ENCODE measurements at places on chromosomes 2 and 18.

DNA sequence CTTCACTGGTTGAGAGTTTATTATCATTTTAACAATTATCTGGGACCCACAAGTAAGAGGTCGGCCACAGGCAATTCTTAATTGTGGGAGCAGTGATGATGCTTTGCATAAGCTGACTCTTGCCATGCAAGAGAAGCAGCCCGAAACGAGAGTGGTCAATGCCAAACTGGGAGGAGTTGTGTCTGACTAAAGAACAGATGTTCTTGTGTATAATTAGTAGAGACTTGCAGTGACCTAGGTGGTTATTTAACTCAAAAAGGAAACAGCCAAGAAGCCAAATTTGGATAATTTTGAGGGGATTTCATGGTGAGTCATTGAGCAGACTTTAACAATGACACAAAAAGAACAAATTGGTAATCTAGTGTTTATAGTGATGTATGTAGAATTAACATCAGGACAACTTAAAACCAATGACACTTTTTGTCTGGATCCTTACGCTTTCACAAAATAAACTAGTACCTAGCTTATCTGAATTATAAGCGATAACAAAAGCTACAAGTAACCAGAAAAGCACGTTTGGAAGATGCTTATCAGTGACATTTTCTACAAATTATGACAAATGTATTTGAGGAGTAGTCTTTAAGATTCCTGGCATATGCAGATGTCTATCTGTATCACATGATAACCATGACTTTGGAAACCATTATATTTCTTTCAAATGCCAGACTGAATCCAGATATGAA lies 184.7 kb upstream of the DLGAP1 start:
- no peak for DNase-seq

DNA sequence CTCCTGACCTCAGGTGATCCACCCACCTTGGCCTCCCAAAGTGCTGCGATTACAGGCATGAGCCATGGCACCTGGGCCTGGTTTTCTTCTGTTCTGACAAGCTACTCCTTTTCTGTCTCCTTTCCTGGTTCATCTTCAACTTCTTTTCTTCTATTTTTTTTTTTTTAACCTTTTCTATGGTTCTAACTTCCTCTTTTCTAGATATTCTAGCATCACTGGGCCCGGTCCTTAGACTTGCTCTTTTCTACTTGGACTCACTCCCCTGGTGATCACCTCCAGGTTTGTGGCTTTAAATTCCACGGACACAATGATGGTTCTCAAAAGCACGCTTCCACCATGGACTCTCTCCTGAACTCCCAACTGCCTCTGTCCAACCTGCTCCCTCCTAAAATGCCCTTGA lies 2.0 kb downstream of the EIF2AK2 start:
- no peak for DNase-seq

DNA sequence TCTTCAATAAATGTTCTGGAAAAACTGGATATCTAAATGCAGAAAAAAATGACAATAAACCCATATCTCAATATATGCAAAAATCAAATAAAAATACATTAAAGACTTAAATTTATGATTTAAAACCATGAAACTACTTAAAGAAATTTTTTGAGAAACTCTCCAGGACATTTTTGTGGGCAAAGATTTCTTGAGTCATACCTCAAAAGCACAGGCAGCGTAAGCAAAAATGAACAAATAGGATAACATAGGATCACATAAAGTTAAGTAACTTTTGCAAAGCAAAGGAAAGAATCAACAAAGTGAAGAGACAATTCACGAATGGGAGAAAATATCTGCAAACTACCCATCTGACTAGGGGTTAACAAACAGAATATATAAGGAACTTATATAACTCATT lies 1545.5 kb downstream of the SUCLG1 start:
- no peak for DNase-seq

GRCh38 chr2:175630280-175631244 lies 371.5 kb downstream of the LNPK start:
- DNase-seq: no peak

- peak; percentile 51 for DNase-seq
Measured at GRCh38 chr2:58762176-58762781, 521.2 kb upstream of the FANCL start.

DNA sequence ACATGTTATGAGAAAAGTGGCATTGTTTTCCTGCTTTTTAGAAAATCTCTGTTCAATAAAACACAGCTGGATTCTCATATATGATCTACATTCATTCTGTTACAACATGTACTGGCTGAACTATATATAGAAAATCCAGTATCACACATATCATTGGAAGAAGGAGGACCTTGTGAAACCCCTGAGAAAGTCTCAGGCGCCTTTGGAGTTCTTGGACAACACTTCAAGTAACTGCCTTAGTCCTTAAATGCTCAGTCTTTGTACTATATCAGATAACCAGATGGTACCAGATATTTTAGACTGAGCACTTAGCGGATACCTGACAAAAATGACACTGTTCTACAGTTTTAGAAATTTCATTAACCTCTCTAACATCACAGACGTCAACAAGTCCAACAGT lies 72.2 kb downstream of the ACVR1 start:
- DNase-seq: no peak

DNA sequence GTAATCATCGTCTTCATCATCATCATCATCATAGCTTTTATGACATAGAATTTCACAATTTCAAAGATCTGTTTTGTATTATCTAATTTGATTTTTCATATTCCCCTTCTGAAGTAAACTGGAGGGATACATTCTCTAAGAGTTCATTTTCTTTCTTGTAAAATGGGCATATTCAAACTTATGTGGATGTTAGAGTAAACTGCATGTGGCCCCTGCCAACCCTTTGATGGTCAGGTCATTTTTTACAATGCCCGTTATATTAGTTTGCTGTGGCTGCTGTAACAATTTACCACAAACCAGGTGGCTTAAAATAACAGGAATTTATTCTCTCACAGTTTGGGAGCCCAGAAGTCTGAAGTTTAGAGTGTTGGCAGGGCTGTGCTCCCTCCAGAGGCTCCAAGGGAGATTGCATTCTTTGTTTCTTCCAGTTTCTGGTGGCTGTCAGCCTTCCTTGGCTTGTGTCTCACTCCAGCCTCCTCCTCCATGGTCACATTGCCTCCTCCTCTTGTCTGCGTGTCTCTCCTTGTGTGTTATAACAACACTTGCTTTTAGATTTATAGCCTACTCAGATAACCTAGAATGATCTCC lies 127.5 kb upstream of the MMADHC start:
- DNase-seq: no peak

DNA sequence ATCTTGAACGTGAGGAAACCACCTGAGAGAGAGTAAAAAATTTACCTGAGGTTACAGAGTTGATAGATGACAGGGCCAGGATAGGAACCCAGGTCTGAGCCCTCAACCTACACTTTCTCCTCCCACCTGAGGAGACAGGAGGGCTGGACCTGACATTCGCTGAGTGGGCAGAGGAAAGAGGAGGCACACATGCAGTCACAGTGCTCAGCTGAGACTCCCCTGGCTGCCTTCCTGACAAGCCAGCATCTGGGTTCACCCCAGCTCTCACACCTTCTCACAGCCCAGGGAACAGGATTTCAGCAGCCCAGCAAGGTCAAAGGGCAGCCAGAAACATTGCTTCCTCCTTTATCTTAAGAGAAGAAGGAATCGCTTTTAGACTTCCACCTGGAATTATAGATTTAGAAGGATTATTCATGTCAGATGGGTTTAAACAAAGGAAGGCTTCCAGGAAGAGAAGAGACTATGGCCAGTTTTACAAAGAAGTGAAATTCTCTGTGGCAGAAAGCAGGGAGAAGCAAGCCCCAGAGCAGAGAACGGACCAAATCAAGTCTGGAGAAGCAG lies 18.1 kb upstream of the PKDCC start:
- DNase-seq: no peak

GRCh38 chr18:55405893-55406406 lies 182.0 kb downstream of the TCF4 start:
- peak; percentile 92 for DNase-seq

All from globus pallidus (tissue), 1 donor.